ENCODE measurements at places on chromosomes 1 and 21.

GRCh38 chr1:33429856-33430691 is 821 bp downstream of the PHC2 start:
- DNase-seq, result no peak

- DNase-seq, result no peak
Observed at GRCh38 chr1:100710906-100711682, 8.4 kb upstream of the VCAM1 start.

DNA sequence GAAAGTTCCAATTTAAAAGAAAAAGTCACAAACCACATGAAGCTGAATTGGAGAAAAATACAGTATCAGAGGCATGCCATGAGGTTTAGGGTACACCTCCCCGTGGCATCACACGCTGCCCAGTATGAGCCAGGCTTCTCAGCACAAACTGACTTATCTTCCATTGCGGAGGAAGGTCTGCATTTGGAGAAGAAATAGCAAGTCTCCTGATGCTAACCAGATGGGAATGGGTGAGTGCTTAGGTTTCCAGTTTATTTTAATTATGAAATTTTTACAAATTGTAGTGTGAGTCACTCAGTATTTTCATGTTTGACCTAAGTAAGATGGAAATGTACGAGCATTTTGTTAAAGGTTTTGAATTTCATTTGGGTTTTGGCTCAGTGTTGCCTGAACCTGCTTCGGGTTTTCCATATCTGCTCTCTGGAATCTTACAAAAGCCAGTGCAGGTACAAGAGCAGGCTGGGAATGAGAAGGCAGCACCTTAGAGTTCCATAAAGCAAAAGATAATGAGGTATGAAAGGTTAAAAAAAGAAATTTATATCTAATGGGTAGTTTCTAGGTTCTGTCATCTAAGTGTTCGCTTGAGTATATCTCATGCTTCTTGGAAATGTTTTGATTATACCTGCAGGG is 213.9 kb downstream of the PATJ start:
- no peak for DNase-seq

- no peak for DNase-seq
Observed at GRCh38 chr1:1373051-1373814, 1.8 kb downstream of the AURKAIP1 start.

All from stimulated activated CD4-positive, alpha-beta T cell treated with anti-CD3 and anti-CD28 coated beads, Interleukin-1b, Interleukin-23, amount 100 ng/mL, for 1 hour (primary cell).